ENCODE measurements at places on chromosomes 3 and 15. TPM values are rescaled to one million over a fixed set of nuclear protein-coding genes. Genes with fewer than 3 reads are reported as not detected.

- no peak for DNase-seq
Measured at GRCh38 chr3:61199843-61200242, 51.4 kb downstream of the FHIT start.

DNA sequence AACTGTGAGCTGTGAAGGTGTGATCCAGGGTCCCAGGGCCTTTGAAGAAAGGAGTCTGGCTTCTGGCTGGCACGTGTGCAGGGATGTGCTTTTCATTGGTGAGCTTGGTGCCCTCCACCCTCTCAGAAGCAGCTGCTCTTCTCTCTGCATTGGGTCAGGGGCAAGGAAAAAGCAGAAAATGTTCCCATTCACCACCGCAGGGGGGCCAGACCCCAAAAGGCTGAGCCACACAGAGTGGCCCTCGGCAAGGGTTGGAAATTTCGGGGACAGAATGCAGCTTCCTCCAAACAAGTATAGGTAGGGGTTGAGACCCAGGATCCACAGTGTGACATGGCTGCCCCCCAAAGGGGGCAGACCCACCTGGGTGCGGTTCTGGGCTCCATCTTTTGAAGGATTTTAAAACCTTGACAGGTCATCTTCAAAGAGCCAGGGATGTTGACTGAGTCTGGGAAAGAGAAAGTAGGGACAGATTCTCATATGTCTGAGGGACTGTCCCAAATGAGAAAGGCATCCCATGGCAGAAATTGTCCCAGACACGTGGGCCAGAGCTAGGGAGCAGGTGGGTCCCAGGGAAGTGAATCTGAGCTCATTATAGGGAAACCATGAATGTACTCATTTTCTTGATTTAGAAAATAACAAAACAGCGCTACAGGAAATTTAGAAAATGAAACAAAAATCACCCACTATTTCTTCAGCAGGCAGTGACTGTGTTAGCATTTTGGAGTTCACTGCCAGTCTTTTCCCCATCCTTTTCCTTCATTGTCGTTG lies 2.7 kb downstream of the CSK start:
- DNase-seq = no peak

DNA sequence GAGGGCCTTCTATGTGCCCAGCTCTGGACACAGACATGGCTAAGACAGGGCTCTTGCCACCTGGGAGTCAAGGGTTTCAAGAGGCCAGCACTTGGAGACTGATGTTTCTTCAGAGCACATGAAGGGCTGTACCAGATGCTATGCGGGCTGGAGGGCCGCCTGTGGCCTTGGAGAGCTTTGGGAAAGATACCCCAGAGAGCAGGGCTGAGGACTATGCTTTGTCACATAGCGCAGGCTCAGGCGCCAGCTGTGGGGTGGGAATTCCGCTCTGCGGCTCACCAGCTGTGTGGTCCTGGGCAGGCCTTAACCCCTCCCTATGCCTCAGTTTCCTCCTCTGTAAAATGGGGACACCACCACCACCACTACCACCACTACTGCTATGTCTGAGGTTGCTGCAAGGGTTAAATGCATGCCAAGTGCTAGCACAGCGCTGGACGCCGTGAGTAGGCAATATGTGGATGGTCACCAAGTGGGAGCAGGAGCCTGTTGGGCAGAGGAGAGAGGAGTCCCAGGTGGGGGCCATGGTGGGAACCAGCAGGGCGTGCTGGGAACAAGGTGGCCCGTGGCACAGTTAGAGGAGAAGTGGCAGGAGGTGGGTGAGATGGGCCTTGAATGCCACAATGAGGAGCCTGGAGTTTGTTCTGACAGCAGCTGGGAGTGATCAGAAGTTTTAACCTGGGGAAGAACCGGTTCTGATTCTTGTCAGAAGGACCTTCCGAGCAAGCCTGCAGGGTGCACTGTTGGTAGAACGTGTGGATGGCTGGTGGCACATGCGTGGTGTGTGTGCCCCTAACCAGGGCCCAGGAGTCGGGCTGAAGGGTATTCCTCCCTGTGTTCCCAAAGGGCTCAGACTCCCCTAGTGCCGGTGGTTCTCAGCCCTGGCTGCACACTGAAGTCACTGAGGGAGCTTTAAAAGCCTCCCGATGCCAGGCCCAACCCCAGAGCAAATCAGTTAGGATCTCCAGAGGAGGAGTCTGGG lies 41.7 kb downstream of the FEM1B start:
- no peak for DNase-seq

- DNase-seq = no peak
Measured at GRCh38 chr3:13582366-13583250, 33.7 kb downstream of the FBLN2 start.

DNA sequence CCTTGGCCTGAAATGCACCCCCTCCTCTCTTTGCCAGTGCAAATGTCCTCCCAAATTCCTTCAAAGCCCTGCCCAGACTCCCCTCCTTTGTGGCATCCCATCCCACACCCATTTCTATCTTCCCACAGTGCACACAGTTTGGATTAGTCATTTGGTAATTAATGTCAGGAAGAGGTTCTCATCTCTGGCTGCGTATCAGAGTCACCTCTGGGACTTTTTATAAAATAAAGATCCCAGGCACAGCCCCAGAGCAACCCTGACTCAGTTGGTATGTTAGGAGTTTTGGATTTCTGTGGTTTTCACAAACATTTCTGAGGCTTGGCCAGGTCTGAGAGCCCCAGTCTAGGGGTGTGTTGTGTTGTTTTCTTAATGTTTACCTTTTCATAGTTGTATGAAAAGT lies 41.6 kb downstream of the C3orf20 start:
- DNase-seq = no peak

DNA sequence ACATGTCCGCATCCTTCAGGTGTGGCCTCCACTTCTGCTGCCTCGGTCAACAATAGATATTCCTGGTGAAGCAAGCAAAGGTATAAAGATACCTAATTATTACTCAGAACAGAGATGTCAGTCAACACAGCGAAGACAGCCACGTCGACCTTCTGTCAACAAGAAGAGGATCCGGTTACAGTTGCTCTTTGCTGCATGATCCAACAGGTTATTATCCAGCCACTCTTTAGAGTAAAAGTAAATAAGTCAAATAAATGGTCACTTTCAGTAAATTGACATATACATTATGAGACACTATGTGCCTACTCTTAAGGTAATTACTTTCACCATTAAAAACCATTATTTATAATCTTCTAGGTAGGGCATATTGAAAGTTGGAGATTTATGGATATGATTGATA lies 356.8 kb upstream of the ATP11B start:
- DNase-seq = no peak

DNA sequence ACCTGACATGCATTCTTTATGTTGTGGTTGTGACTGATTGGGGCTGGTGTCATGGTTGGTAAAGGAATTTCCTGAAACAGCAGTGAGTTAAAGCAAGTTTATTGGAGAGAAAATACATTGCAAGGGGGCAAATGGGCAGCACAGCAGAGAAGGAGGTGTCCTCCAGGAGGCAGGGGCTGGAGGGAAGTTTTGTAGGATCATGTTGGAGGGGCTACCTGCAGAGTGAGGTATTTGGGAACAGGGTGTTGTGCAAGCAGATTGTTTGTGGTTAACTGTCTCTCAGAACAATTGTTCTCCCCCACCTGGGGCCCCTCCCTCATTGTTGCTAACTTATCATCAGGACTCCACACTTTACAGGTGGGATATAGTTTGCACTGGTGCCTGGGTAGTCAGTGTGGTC lies 196.0 kb downstream of the NSUN3 start:
- DNase-seq = no peak

- no peak for DNase-seq
Measured at GRCh38 chr15:99404454-99404853, 153.2 kb downstream of the LRRC28 start.

GRCh38 chr3:109346770-109347295 lies 9.5 kb upstream of the DPPA4 start:
- DNase-seq = no peak

DNA sequence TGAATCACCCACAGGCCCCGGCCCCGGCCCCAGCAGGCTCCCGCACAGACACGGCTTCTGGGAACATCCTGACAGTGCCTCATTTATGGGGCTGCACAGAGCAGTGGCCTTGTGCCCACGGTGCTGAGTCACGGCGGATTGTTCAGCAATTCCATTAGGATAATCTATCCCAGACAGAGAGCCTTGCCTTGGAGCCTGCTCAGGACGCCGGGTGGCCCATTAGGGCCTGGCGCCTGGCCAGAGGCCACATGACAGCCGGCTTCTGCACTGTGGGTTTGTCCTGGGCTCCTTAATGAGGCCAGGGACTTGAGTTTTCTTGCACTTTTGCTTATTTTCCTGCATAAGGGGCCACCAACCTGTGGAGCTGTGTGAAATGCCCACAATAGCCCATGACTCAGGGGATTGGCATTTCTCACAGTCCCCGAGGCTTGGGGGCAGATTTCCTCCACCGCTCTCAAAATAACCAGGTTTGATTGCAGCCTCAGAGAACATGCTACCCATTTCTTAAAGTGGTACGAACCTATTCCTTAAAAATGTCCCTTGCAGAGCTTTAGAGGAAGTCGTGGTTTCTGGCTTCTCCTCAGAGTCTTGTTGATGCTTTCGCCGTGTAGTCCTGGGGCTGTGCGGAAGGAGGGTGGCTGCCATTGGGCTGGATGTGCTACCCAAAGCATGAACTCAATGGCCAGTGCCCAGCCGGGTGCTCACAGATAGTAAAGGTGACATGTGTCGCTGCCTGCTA lies 19.0 kb downstream of the SYNM start:
- no peak for DNase-seq

DNA sequence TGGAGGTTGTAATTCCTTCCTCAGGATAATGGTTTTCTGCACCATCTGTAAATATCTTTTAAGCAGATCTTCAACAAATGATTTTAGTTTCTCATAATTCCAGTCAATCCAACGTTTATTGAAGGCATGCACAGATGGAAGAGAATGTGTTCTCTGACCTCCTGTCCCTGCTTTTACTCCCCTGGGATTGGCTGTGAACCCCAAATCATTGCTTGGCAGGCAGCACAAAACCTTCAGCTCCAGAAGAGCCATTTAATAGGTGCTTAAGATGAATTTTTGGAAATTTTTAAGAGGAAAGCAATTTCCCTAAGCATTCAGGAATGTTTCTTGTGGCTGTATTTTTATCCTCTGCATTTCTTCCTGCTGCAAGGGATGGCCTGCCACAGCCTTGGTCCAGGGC lies 25.5 kb upstream of the THSD4 start:
- no peak for DNase-seq

The KNG1 gene
- 647 TPM for polyA plus RNA-seq

The C15orf39 gene
- 1.2 TPM for polyA plus RNA-seq

The DZIP3 gene
- polyA plus RNA-seq = 2.8 TPM

The MEIS2 gene
- 3.9 TPM for polyA plus RNA-seq

All from liver (tissue), 10 donors.